Stimulated activated CD8-positive, alpha-beta memory T cell treated with anti-CD3 and anti-CD28 coated beads, Interleukin-4, amount 100 ng/mL, for 24 hours (primary cell): ENCODE measurements at places on chromosomes 2 and 18.

GRCh38 chr2:3847397-3848052 is 144.2 kb downstream of the DCDC2C start:
- DNase-seq, result no peak

- no peak for DNase-seq
These were observed at the start of gene VAMP5 for GRCh38 chr2:85584354-85584856. TSS of gene VAMP5 (plus strand) at chr2:85584431. CDS start at chr2:85584491, 60 bp downstream.

DNA sequence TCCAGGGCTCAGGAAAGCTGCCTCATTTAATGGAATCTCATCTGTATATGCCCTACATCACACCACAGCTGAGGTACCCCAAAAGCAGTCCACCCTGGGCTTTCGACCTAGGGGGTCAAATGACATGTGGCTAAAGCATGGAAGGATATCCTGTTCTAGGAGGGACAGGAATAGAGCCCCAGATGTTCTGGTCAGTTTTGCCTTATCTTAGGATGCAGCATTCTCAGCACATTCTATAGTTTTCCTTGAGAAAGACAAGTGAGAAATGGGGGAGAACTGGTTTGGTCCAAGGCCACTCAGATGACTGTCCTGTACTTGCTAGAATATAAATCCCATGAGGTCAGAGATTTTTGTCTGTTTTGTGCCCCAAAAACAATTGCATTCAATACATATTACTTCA is 688.0 kb upstream of the ZEB2 start:
- no peak for DNase-seq

- DNase-seq, result no peak
These were observed 61.8 kb downstream of the BIN1 start for GRCh38 chr2:127044977-127045661.

GRCh38 chr2:85995648-85996529 is 107.1 kb upstream of the ST3GAL5 start:
- DNase-seq, result no peak

GRCh38 chr2:62423883-62424458 is 82.0 kb downstream of the TMEM17 start:
- DNase-seq, result no peak

DNA sequence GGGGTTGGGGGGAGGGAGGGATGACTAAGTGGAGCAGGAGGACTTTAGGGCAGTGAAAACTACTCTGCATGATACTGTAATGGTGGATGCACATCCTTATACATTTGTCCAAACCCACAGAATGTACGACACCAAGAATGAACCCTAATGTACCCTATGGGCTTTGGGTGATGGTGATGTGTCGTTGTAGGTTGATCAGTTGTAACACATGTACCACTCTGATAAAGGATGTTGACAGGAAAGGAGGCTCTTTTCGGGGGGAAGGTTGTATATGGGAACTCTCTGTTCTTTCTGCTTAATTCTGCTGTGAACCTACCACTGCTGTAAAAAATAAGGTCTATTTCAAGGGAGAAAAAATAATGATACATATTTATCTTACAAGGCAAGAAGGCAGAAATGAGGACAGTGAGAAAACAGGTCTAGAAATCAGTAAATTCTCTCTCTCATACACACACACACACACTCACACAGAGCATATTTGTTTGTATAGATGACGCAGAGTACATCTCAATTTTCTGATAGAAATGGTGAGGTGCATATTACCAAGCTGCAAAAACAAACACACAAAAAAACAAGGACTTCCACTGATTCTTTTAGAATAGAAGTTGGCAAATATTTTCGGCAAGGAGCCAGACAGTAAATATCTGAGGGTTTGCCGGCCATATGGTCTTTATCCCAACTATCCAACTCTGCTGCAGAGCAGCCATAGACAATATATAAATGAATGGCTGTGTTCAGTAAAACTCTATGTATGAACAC is 20.2 kb downstream of the FAM124B start:
- DNase-seq, result no peak

DNA sequence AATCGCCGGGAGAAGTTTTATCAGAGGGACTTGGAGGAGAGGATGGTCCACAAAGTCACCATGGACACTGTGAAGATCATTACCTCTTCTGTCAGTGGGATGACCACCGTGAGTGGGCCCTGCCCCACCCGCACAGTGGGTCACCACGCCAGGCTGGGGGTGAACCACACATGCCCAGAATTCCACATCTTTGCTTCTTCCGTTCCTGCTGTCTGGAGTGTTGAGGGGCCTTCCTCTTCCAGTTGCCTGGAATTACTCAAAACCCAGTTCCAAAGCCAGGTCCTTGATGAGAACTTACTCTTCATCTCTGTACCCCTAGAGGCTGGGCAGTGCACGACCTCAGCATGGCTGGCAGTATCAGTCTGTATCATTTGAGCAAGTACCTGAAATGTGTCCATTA is 22.1 kb downstream of the MROH2A start:
- DNase-seq, result no peak

DNA sequence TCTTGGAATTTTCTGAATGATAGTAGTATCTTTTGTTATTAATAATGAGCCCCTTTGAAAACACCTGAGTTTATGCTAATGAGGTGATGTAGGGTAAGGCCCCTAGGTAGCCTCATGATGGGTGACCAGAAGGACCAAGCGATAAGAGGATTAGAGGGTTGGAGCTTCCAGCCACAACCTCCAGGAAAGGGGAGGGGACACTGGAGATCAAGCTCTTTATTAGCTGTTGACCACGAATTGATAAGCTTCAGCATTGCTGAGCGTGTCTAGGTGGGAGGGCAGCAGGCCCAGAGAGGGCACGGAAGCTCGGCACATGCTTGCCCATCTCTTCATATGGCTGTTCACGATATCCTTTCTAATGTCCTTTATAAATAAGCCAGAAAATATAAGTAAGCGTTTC is 39.0 kb downstream of the KIAA2012 start:
- DNase-seq, result no peak

- no peak for DNase-seq
These were observed 136.4 kb downstream of the LNPK start for GRCh38 chr2:175865716-175866115.

- no peak for DNase-seq
These were observed 49.2 kb upstream of the CREB1 start for GRCh38 chr2:207480521-207481040.

GRCh38 chr2:176088048-176088936 is 4.2 kb upstream of the HOXD13 start:
- DNase-seq, result no peak

DNA sequence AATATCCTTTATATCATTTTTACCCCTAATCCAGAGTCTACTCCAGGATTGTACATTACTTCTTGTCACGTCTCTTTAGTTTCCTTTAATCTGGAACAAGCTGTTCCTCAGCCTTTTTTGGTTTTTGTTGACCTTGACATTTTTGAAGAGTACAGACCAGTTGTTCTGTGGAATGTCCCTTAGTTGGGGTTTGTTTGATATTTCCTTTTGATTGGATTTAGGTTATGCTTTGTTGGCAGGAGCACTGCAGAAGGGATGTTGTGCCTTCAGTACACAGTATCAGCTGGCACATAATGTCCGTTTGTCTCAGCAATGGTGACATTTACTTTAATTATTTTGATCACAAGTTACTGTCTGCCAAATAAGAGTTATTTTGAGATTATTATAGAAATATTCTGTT is 160.6 kb downstream of the MEIS1 start:
- no peak for DNase-seq
